ENCODE measurements at places on chromosomes 5 and 9.

- no peak for DNase-seq
Observed at GRCh38 chr9:95131023-95131943, 186.2 kb downstream of the FANCC start.

GRCh38 chr9:5976674-5977397 lies 38.6 kb downstream of the RANBP6 start:
- no peak for DNase-seq

DNA sequence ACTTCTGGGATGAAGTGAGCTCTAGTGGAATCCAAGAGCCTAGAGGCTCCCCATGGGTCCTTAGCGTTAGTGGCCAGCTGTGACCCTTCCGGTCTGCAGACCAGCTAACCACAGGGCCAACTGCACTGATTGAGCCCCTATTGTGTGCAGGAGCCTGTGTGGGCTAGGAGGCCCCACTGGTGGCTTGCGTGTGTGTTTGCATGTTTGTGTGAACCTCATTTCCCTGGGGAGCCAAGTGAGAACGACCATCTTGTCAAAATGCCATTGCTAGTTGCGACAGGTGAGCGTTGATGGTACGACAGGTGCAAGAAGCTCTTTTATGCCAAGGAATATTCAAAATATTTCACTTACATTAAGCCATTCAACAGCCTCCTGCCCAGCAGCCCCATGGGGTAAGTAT lies 44.1 kb upstream of the ANKRD33B start:
- DNase-seq, result no peak

DNA sequence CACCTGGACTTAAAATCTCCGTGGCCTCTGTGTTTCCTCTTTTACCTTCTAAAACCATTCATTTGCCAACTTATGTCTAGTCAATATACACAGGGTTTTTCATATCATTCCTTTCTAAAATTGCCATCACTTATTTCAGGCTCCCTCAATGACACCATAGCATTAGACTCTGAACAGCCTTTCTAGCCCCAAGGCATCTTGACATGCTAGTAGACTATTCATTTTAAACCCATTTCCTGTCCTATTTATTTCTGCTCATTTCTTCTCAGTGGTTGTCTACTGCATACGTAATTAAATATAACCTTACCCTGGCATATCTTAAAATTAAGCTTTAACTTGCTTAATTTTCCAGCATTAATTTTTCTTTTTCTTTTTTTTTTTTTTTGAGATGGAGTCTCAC lies 83.2 kb downstream of the PHAX start:
- no peak for DNase-seq

DNA sequence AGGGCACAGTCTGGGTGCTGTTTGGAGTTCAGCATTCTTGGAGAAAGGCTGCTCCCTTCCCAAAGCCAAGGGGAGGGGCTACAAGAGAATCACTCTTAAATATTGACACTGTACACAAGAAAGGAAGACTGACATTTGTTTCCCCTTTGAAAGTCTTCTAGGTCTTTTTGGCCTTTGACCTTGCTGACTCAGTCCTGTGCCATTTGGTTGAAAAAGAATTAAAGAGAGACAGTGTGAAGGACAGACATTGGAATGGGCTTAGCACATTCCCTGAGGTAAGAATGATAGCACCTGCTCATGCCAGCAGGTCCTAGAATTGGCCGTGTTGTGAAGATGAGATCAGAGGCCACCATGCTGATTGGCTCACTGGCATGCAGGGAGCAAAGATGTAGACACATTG lies 271.4 kb upstream of the ZNF608 start:
- no peak for DNase-seq

DNA sequence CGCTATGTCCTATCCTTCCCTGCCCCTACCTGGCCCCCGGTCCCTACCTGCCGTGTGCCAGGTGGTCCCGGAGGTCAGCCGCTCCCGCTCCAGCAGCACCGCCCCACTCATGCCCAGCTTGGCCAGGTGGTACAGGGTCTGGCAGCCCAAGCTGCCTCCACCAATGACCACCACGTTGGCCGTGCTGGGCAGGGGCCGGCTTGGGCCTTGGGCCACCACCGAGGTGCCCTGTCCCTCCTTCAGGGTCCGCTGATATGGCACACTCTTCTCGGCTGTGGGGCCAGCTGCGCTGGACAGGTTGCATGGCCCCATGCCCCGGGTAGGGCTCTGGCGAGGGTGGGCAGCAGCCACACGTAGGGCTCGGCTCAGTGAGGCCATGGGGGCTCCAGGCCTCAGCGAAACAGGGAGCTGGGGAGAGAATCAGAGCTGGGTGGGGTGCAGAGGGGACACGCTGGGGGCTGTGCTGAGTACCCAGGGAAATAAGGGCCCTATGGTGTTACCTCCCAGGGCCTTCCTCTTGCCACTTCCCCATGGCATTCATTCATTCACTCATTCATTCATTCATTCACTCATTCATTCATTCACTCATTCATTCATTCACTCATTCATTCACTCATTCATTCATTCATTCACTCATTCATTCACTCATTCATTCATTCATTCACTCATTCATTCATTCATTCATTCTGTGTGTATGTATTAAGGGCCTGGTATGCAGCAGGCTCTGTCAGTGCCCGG lies 4.2 kb downstream of the SARDH start:
- no peak for DNase-seq

- DNase-seq, result no peak
Observed at GRCh38 chr9:76868897-76869296, 37.0 kb downstream of the PRUNE2 start.

- no peak for DNase-seq
Observed at GRCh38 chr9:20579524-20580314, 42.6 kb downstream of the MLLT3 start.

DNA sequence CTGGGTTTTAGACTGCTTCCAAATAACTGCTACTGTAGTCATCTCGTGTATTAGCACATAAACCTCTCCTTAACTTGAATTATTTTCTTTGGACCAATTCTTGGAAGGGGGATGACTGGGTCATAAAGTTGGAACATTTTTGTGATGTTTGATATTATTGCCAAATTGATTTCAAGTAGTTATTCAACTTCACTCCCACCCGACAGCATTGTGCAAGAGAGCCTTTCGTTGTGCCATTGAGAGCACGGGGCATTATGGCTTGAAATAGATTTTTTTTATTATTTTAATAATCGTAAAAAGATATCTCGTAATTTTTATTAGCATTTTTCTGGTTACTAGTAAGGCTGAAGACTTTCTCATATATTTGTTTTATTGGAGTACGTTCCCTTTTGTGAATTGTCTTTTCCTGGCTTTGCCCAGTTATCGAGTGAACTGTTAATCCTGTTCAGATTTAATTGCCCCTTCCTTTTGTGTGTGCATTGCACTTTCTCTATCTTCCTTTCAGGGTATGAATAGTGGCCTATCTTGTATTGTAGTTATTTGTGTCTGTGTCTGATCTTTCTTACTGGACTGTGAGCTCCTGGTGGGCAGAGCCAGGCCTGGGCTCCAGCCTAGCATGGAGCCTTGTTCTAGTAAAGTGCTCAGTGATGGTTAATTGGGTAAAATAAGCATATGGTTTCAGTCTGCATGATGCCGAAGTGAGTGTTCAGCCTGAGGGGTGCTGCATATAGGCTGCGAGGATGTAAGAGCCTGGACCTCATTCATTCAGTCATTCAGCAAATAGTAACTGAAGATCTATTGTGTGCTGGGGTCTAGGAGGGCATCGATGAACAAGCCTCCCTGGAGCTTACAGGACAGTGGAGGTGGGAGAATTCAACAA lies 93.5 kb upstream of the SHB start:
- no peak for DNase-seq

- DNase-seq, result no peak
Observed at GRCh38 chr9:109934136-109934856, 154.3 kb downstream of the PALM2AKAP2 start.

GRCh38 chr9:14156046-14156445 lies 157.9 kb downstream of the NFIB start:
- DNase-seq, result no peak

DNA sequence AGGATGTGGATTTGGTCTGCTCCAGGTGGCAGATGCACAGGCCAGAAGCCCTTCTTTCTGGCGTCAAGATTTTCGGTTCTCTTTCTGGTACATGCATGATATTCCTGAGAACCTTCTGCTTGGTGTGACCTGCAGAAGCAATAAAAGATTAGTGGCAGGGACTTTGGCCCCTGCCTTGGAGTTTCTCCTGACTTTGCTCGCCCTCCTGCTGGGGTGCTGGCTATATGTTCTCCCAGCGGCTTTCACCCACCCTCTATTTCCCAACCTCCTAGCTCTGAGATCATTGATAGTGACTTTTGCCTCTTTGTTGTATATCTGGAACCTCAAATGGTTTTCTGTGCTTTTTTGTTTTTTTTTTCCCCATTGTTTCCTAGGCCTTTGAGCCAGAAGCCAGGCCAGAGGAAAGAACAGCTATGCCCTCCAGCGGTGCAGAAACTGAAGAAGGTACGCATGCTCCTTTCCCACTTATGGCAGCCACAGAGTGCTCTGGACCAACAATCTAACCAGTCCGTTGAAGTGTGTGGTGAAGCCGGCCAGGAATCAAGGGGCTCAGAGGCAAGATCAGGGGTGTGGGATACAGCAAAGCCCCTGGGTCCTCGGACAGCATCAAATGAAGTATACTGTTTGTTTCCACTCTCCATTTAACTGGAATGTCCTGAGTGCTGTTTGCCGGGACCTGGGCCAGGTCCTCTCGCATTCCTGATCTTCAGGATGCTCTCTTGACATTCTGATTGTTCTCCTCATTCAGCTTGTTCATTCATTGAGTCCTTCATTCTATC lies 154.5 kb downstream of the ARHGEF28 start:
- DNase-seq, result no peak

DNA sequence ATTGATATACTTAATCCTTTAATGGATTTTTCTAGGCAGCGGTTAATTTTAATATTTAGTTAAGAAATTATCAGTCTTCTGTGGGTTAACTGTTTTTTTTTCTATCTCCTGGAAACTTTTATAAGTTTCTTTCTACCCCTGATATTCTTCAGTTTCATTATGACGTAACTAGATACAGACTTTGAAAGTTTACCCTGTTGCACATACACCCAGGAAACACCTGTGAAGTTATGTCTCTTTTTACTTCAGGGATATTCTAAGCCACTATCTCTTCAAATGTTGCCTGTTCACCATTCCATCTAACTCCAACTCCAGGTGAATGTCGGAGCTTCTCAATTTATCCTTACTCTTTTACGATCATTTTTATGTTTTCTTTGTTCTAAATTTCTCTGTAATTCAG lies 329.0 kb downstream of the ICE1 start:
- no peak for DNase-seq

DNA sequence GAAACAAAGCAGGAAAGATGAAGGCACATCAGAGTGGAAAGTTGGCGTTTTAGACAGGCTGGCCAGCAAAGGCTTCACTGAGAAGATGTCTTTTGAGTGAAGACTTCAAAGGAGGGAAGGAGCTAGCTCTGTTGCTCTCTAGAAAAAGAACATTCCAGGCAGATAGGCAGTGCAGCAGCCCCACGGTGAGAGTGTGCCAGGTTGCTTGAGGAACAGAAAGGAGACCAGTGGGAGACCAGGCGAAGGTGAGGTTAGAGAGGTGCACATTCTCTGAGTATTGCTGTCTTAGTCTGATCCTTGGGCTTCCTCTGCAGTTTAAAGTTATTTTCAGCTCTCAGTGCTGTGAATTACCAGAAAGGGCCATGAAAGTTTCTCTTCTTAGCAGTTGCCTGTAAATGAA lies 83.8 kb downstream of the SLC44A1 start:
- DNase-seq, result no peak

GRCh38 chr5:1797855-1798254 lies 1.8 kb downstream of the MRPL36 start:
- no peak for DNase-seq

DNA sequence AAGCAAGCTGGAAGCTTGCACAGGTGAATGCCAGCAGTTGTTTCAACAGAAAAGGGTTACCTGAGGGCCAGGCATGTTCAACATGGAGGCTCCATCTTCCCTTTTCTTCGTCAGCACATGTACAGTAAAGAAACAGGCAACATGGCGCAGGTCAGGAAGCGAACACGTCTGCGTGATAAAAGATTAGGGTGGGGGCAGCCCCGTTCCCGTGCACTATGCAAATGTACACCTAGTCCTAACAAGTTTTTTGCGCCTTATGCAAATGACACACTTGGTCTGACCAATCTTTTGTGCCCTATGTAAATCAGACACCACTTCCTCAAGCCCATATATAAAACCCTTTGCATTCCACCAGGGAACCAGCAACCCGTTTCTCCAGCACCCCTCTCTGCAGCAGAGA lies 452.1 kb upstream of the PTPRD start:
- no peak for DNase-seq

GRCh38 chr5:33146881-33147280 lies 293.9 kb upstream of the TARS1 start:
- DNase-seq, result no peak

DNA sequence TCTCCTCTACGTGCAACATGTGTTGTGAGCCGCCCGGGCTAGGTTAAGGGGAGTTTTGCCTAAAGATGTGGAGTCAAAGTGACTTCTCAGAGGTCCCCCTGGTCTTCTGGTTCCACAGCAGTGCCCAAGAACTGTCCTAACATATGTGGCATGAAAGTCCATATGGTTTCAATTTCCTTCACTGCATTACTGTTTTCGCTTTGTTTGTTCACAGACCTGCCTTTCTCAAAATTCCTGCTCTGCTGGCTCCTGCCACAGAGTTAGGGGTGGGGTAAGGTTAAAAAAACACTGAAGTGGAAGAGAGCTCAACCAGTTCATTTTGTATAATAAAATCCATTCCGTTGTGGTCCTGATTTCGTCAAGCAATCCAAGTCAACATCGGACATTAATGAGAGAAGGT lies 289.4 kb downstream of the DMAC1 start:
- DNase-seq, result no peak

DNA sequence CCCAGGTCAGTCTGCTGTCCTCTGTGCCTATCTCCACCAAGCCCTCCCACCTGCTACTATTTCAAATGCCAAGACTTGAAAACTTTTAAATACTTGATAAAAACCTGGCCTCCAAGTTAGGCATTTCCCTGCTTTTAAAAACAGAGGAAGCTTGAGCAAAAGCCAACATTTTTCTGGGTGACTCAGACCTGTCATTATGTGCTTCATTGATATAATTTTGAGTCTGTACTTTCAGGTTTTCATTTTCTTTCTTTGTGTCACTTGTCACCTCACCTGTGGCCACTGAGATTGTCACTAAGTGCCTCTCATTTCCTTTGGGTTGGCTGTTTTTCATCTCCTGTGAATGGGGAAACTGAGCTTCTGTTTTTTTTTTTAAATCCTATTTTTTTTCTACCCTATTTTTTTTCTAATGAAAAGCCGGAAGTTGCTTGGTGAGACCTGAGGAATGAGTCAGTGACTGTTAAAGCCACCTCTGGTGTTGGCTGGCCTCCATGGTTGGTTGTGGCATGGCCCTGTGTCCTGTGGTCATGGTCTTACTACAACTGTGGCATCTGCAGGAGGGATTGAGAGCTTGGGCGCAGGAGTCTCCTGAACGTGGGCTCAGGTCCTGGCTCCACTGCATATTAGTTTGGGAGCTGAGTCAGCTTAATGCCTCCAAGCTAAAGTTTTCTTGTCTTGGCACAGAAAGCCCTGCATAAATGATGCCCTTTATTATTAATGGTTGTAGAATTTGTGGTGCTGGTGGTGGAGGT lies 56.7 kb downstream of the ARHGAP26 start:
- DNase-seq, result no peak

DNA sequence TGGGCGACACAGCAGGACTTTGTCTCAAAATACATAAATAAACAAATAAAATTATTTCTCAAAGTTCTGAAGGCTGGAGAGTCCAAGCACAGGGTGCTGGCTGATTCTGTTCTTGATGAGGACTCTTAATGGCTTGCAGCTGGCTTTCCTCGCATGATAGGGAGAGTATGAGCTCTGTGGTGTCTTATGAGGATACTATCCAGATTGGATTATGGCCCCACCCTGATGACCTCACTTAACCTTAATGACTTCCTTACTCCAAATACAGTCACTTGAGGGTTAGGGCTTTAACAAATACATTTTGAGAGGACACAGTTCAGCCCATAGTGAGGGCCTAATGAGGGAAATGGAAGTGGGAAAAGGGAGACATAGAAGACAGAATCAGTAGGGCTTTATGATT lies 87.7 kb downstream of the FOCAD start:
- no peak for DNase-seq

Data from activated naive CD8-positive, alpha-beta T cell treated with anti-CD3 and anti-CD28 coated beads, Interleukin-2, amount 50 U/mL, for 16 hours (primary cell).